ENCODE measurements at places on chromosomes 4 and X. TPM values are rescaled to one million over a fixed set of nuclear protein-coding genes. Genes with fewer than 3 reads are reported as not detected.

NSUN7 gene
- 0.14 TPM for total RNA-seq

DNA sequence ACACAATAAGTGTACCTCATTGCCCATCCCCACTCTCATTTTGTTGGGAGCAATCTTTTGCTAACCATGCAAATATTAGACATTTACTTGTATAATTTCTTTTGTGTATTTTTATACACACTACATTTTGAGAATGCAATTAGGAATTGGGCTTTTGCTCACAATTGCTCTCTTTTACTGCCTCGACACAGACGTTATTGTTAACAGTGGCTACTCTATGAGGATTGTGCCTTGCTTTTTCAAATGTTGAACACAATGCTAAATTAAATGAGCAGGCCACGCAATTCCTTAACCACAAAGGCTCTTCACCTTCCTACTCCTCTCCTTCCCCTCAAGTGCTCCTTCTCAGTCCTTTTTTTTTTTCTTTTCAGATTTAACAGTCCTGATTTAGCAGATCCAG is 42.8 kb upstream of the HPF1 start:
- H3K27me3 ChIP-seq = no peaks in the 10 kb centered on the region
- no peak overlapping the region for H3K4me3 ChIP-seq
- H3K4me1 ChIP-seq = no peaks in the 10 kb centered on the region

DNA sequence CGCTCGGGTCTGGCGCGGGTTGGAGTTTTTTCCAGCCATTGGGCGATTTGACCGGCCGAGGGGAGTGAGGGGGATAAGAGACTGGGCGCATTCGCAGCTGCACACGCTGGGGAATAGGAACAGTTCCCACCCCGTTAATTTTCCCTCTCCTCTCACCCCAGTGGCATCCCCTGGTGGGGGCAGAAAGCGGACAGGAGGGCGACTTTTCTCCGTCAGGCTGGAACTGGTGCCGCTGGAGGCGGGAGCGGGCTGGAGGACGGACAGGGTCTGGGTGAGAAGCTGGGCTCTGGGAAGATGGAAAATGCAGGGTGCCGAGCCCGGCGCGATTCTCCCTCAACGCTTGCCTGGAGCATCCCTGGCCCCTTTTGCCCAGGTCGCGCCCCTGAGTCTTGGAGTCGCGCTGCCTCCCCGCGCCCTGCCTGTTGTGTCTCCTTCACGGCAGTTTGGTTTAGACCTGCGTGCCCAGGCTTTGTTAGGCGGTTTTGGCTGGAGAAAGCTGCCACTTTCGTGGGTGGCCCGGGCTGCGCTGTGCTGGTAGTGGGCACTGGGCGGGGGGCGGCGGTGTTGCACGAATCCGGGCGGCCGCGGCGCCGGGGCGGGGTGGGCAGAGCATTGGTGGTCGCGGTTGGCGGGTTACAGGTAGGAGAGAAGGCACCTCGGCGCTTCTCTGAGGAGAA is 2.0 kb downstream of the ADGRL3 start:
- H3K27ac ChIP-seq = no peak overlapping the region
- peaks cover 25% of the 10 kb centered on the region for H3K27me3 ChIP-seq
- no peak overlapping the region for H3K4me3 ChIP-seq

DNA sequence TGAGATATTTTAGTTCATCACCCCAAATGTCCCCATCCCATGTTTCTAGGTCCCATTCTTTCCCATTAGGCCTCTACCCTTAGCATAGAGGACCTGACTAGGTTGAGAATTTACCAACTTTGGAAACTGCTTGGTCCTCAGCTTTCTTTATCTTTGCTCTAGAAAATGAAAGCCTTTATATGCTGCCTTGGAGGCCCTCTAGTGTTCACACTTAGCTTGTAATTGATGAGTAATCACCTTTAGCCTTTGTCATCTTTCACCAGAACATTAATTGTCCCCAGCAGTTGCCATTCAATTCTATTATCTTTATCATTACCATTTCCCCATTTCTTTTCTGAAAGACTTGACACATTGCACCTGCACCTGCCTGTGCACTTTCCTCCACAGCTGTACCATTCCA is 589.2 kb upstream of the NR3C2 start:
- H3K27ac ChIP-seq = no peak overlapping the region
- no peaks in the 10 kb centered on the region for H3K27me3 ChIP-seq
- H3K4me1 ChIP-seq = no peaks in the 10 kb centered on the region
- no peak for DNase-seq

GRCh38 chrX:12932244-12932643 is 25.8 kb downstream of the TLR8 start:
- H3K27ac ChIP-seq = no peak overlapping the region
- H3K27me3 ChIP-seq = no peaks in the 10 kb centered on the region
- H3K4me1 ChIP-seq = no peaks in the 10 kb centered on the region

LNX1 gene
- total RNA-seq = not detected

DNA sequence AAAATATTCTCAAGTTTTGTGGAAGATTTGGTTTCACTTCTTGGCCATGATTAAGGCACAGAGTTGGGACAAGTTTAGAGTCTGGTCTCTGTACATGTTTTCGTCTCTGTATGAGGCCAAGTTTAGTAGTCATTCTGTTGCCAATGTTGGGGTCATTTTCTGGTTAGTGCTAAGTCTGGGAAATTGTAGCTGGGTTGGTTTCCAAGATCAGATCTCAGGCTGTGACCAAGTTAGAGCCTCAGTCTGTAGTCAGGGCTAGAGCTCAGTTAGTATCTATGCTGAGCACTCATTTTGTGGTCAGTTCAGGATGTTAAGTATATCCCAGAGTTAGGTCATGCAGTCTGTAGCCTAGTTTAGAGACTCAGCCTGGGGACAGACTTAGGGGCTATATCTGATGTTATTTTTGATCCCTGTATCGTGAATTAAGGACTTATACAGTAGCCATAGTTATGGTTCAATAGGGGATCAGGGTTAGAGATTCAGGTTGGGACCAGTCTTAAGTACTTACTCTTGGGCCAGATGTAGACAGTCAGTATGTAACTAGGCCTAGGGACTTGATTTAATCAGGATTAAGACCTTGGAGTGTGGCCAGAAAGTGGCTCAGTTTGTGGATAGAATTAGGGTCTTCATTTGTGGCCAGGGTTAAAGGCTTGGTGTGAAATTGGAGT is 6.6 kb upstream of the ENOX2 start:
- H3K27ac ChIP-seq = no peak overlapping the region
- no peaks in the 10 kb centered on the region for H3K4me1 ChIP-seq
- H3K36me3 ChIP-seq = no peaks in the 10 kb centered on the region
- no peaks in the 10 kb centered on the region for H3K27me3 ChIP-seq
- no peak overlapping the region for H3K4me3 ChIP-seq

C1QTNF7 gene
- not detected for total RNA-seq

DNA sequence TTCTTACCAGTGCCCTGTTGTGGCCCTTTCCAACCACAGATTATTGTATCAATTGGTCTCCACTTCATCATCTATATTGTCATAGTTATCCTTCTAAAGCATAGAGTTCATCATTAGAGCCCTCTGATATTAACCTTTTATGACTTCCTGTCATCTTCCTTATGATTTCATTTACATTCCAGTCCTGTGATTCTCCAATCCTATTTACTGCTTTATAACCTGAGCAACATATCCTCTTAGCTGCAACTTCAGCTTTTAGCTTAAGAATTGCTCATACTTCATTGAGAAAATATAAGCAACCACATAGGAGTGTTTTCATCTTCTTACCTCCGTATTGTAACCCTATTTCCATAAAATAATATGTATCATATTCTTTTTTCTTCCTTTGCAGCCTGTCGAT is 252.6 kb upstream of the CENPE start:
- H3K36me3 ChIP-seq = no peaks in the 10 kb centered on the region
- no peak overlapping the region for H3K4me3 ChIP-seq
- H3K27ac ChIP-seq = no peak overlapping the region

AFM gene
- not detected for total RNA-seq

GRCh38 chr4:147017081-147017480 is 71.4 kb upstream of the TTC29 start:
- no peak overlapping the region for H3K4me3 ChIP-seq
- DNase-seq = no peak
- H3K4me1 ChIP-seq = no peaks in the 10 kb centered on the region
- no peak overlapping the region for H3K27ac ChIP-seq
- H3K36me3 ChIP-seq = no peaks in the 10 kb centered on the region
- H3K27me3 ChIP-seq = no peaks in the 10 kb centered on the region

CCDC149 gene
- 0.25 TPM for total RNA-seq

DNA sequence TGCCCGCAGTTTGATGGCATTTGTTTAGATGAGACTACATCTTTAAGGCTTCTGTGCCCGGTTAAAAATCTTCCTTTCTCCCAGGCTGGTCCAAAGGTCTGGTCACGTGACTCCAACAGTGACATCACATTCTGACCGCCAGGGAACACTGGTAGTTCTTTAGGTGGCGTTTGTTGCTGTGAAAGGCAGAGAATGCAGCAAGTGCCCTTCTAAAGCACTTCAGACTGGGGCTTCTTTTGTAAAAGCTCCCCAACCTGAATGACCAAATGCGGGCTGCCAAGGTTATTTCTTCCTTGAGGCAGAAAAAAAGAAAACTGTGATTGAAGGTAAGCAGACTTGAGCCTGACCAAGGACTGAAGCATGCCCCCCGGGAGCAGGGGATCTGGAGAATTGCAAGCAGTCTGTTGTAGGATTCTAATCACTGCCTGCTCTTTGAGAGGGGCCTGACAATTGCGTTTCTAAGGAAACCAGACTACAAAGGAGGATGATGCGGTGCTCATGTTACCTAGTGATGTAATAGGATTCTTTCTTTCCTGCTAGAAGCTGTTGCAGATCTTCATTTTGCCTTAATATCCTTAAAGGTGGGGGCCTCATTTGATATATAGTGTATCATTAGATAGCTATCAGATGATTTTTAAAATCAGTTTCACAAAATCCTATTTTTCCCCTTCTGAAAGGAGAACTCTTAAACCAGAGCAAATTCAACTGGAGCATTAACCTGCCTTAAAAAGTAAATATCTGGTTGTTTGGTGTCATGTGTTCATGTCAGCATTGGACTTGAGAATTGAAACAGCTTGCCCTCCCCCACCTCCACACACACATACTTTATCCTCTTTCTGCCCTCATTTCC is 133.1 kb downstream of the AKAP4 start:
- H3K4me1 ChIP-seq = no peaks in the 10 kb centered on the region
- H3K27me3 ChIP-seq = no peaks in the 10 kb centered on the region
- H3K4me3 ChIP-seq = no peak overlapping the region
- DNase-seq = no peak

TMEM31 gene
- total RNA-seq = not detected

DNA sequence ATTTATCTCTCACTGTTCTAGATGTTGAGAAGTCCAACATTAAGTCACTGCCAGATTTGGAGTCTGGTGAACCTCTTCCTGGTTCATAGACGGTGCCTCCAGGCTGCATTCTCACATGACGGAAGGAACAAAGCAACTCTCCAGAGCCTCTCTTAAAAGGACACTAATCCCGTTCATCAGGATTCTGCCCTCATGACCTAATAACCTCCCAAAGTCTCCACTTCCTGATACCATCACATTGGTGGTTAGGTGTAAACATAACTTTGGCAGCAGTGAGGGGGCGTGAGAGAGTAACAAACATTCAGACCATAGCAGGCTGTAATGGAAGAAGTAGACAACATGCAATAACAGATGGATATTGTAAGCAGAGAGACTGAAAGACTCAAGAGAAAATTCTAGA is 388.6 kb downstream of the PDHA2 start:
- H3K4me1 ChIP-seq = no peaks in the 10 kb centered on the region
- no peaks in the 10 kb centered on the region for H3K27me3 ChIP-seq
- no peak for DNase-seq

DNA sequence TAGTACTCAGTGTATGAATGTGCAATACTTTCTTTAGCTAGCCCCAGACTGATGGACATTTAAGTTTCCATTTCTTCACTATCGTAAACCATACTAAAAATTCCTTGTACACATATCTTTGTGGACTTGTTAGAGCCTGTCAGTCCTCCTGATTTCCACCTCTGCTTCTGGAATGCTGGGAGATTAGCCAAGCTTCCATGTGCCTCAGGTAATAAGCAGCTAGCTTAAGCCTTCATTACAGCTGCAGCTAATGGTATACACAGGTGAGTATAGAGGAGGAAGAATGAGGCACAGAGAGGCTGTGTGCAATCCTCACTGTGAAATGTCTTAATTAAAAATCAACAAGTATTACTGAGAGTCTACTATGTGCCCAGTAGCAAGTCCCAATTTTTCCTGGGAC is 9.8 kb downstream of the SMIM9 start:
- DNase-seq = no peak
- H3K4me3 ChIP-seq = no peak overlapping the region
- no peak overlapping the region for H3K27ac ChIP-seq
- peaks cover 9% of the 10 kb centered on the region for H3K4me1 ChIP-seq

GRCh38 chr4:151721916-151722315 is 38.9 kb downstream of the GATB start:
- H3K27ac ChIP-seq = no peak overlapping the region
- no peaks in the 10 kb centered on the region for H3K27me3 ChIP-seq
- H3K4me3 ChIP-seq = no peak overlapping the region
- H3K36me3 ChIP-seq = peaks cover 16% of the 10 kb centered on the region
- DNase-seq = no peak
- no peaks in the 10 kb centered on the region for H3K4me1 ChIP-seq

ARAP2 gene
- 54.3 TPM for total RNA-seq

DNA sequence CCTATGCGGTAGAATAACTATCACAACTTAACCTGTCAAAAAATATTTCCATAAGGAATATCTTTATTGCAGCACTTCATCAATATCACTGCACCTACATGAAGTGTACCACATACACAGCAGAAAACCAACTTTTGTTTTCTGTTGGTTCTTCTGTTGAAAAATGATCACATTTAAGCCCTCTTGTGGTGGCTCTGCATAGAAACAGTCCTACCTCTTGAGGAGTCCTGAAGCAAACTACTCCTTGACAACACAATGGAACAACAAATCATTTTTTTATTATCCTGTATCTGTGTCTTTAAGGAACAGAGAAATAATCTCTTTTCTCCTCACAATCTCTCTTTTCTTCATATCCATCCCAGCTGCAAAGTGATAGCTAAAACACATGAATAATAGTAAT is 39.8 kb upstream of the ATOH1 start:
- no peaks in the 10 kb centered on the region for H3K36me3 ChIP-seq
- H3K27ac ChIP-seq = no peak overlapping the region
- no peak for DNase-seq
- H3K4me3 ChIP-seq = no peak overlapping the region

DNA sequence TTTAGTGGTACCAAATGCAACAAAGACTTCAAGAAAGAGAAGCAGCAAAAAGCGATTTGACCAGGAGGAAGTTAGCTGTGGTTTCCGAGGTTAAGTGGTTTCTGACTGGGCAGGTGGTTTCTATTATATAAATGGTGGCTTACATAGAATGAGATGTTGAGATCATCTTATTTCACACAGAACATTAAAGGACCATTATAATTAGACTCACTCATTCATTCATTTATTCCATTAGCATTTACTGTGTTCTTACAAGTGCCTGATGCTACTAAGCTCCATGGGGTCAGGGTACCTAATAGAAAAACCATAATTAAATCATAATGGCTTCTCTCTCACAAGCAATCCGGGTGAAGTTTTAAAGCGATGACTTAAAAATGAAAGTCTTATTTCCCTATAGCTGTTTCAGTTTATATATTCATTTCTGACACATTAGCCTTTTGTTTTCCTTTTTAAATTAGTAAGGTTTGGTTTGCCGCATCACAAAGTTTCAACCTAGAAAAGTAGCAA is 10.6 kb downstream of the TSPAN6 start:
- H3K4me1 ChIP-seq = no peaks in the 10 kb centered on the region
- H3K4me3 ChIP-seq = no peak overlapping the region
- peaks cover 2% of the 10 kb centered on the region for H3K27me3 ChIP-seq
- H3K27ac ChIP-seq = no peak overlapping the region
- no peaks in the 10 kb centered on the region for H3K36me3 ChIP-seq
- peak; percentile 20 for DNase-seq

CLDN22 gene
- total RNA-seq = not detected

KIT gene
- total RNA-seq = 0.05 TPM
